Globus pallidus (tissue), 1 donor: ENCODE measurements at places on chromosomes 6 and 20.
A peak's percentile ranks its signal among the peaks of the same experiment; 100 is the strongest.

DNA sequence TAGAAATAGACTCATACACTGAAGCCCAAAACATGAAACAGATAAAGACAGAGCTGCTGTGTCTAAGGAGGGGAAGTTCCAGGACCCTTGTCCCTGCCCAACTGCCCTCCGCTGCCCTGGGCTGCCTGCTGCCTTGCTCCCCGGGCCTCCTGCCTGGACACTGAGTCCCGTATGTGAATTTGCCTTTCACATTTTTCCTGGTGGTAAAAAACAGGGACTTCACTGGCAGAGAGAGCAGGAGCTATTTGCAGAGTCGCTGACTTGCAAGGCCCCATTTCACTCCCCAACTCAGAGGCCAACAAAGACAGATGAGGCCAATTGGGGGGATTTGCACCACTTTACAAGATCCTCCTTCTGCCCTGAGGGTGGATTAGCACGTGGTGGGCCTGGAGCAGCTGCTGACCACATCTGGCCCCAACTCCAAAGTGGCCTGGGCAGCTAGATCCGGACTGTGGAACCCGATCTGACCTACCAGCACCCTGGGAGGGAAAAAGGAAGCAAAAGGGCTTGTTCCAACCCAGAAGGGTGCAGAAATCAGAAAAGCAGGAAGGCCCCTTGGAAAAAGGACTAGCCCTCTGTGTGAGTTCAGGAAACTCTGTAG, 61.4 kb downstream of the NOL4L start:
- no peak for DNase-seq

GRCh38 chr6:66328200-66328599, 621.2 kb upstream of the EYS start:
- DNase-seq = no peak

DNA sequence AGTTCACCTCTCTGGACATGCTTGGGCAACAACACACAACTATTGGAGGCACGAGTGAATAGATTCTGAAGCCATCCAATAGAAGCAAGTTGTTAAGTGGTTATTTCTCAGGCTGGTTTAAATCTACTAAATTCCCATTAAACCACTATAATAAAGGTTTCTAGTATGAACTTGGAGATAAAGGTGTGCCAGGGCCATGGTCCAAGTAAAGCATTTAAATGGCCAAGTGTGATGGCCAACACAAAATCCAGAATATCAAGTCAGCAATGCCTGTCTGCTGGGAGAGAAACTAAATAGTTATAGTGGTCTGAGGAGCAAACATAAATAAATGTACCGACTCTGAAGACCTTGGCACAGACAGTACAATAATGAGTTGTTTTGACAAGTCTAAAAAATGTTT, 294.3 kb upstream of the STXBP5 start:
- DNase-seq = no peak

- DNase-seq = no peak
Observed at GRCh38 chr6:158512809-158513208, 47.1 kb upstream of the TMEM181 start.

- DNase-seq = no peak
Observed at GRCh38 chr6:88920774-88921733, 42.4 kb downstream of the RNGTT start.

GRCh38 chr20:31943052-31943471, 8.8 kb downstream of the PDRG1 start:
- DNase-seq = peak; percentile 31

GRCh38 chr20:62607366-62608217, 34.7 kb upstream of the SLCO4A1 start:
- no peak for DNase-seq

- DNase-seq = no peak
Observed at GRCh38 chr20:61135968-61136367, 116.1 kb upstream of the CDH4 start.

GRCh38 chr20:62716198-62716940, 7.7 kb downstream of the NTSR1 start:
- no peak for DNase-seq

- no peak for DNase-seq
Observed at GRCh38 chr6:101878554-101879276, 485.2 kb downstream of the GRIK2 start.

GRCh38 chr6:4981761-4982160, 22.1 kb downstream of the RPP40 start:
- no peak for DNase-seq

DNA sequence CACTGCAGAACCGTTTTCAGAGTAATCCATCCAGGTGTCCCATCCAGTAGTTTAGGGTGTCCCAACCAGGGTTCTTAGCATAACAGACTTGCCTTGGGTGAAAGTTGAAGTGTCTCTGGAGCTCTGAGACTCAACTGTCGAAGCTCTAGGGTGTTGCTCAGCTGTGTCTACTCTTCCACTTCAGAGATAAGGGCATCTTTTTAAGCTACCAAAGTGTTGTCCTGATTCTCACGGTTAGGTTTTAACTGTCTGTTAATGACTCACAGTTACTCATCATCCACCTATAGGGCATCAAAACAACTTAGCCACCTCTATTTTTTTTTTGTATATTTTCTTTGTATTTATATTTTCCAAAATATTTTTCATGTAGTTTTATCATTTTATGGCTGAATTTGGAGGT, 36.9 kb upstream of the TBX18 start:
- DNase-seq = no peak

GRCh38 chr6:4575714-4576113, 200.5 kb upstream of the CDYL start:
- DNase-seq = no peak

- DNase-seq = no peak
Observed at GRCh38 chr6:130760006-130760405, 67.2 kb upstream of the SMLR1 start.

GRCh38 chr20:25055711-25056495, 2.0 kb downstream of the ACSS1 start:
- DNase-seq = no peak

DNA sequence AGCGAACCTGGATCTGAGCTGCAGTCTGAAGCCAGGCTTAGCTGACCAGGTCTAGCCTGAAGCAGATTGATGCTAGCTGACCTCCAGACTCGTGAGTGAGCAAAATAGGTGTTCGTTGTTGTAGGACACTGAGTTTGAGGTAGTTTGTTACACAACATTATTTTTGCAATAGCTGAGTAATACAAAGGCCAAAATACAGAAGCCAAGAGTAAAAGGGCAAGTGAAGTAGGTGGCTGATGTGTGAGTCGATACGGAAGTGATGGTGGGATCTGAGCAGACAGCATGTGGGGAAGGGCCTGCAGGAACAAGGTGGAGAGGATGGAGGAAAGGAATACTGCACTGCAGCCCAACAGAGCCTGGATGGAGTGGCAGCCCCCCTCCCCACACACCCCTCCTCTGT, 8.5 kb upstream of the SPATS1 start:
- no peak for DNase-seq

DNA sequence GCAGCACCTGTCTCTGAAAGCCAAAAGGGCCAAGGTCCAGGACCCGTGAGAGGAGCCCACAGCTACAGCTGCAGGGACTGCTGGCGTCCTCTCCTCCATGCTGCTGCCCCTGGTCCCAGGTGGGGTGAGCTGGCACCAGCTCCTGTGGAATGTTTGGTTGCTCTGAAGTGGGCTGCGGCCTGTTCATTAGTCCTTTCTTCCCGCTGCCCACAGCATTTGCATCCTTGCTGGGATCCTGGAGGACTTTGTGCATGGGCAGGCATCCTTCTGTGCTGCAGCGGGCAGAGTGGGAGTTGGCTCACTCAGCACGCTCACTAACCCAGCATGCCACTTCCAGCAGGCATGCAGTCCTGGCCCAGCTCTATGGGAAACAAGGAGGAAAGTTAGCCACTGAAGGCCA, 76.4 kb downstream of the DHX35 start:
- no peak for DNase-seq

- no peak for DNase-seq
Observed at GRCh38 chr20:30488941-30489613, 768.4 kb upstream of the DEFB115 start.

DNA sequence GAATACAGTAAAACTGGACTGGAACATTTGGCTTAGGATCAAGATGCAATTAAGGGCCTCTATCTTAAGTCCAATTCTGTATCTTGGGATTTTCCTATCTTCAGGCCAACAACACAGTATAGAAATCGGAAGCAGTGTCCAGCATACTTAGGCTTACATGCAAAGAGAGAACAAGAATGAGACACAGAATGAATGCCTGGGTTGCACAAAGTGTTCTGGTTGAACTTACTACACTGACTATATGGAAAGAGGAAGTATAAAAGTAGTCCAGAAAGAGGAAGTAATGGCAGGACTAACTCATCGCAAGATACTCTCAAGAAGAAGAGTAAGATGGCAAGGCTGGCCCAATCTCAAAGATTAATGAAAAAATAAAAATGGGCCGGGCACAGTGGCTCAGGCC, 87.6 kb downstream of the BTBD9 start:
- DNase-seq = peak; percentile 52

DNA sequence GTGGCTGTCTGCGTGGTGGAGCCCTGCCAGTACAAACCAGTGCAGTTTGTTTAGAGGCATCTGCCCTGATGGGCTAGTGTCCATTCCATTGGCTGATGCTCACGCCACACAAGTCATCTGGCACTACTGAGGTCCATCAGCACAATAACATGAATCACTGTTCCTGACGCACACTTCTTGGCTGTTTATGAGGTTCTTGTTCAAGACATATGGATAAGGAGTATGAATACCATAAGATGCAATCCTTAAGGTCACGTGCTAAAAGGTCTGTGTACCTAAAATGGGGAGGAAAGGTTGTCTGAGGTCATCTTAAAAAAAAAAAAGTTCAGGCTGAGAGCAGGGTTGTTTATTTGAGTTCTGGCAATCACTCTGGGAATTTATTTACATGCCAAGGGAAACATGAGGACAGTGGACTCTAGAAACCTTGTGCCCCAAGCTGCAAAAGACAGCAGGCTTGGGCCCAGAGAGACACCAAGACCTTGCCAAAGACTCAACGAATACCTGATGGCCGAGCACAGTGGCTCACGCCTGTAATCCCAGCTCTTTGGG, 54.1 kb upstream of the SHLD1 start:
- no peak for DNase-seq

- no peak for DNase-seq
Observed at GRCh38 chr6:14920276-14920675, 325.6 kb upstream of the JARID2 start.

DNA sequence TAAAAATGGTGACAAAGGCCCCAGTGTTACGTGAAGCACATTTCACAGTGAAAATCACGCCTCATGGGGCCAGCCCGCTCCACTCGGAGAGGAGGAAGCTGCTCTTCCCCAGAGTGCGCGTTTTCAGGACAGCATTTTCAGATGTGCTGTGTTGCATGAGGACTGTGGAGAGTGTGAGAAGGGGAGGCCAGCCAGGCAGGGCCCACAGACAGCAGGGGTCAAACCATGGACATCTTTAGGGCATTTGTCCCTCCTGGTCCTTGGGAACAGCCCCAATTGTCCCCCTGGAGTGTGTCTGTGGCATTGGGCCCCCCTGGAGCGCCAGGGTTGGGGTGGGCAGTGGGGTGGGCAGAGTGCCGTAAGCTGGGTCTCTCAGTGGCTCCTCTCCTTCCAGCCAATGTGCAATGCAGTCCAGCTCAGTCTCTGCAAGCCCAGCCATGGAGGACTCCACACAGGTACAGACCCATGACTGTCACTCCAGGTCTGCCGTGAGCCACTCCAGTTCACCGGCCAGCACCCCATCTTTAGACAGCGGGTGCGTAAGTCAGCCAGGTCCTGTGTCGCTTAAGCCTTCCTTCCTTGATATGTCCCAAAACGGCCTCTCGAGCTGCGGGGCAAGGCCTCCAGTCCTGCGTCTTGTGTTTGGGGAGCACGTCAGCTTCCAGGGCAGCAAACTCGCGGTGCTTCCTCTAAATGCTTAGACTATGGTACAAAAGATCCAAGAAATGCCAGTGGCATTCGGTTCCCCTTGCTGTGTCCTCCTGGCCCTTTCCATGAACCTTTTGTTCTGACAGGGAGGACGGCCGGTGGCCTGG, 159.3 kb upstream of the AFDN start:
- no peak for DNase-seq

- DNase-seq = no peak
Observed at GRCh38 chr6:52135217-52135616, 47.8 kb upstream of the PKHD1 start.

- DNase-seq = no peak
Observed at GRCh38 chr6:36226438-36227047, 30.0 kb downstream of the BRPF3 start.

GRCh38 chr6:23177806-23178205, 608.4 kb downstream of the HDGFL1 start:
- no peak for DNase-seq

GRCh38 chr20:46035713-46036112, 6.7 kb downstream of the SLC12A5 start:
- no peak for DNase-seq

DNA sequence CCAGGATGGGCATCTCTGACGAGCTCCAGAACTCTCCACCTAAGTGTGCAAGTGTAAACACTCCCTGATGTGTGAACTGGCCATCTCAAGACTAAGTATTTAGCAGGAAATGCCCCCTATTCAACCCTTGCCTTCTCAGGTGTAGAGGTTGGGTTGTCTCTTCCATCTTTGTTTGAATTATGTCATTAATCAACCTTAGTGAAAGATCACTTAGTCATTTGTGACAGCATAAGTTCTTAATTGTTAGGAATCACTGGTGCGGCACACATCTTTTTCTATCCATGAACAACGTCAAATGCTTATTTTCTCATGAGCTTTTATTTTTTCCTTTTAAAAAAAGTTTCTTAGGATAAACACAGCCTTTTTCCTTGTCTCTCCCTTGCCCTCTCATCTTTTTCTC, 151.6 kb downstream of the ESR1 start:
- no peak for DNase-seq

DNA sequence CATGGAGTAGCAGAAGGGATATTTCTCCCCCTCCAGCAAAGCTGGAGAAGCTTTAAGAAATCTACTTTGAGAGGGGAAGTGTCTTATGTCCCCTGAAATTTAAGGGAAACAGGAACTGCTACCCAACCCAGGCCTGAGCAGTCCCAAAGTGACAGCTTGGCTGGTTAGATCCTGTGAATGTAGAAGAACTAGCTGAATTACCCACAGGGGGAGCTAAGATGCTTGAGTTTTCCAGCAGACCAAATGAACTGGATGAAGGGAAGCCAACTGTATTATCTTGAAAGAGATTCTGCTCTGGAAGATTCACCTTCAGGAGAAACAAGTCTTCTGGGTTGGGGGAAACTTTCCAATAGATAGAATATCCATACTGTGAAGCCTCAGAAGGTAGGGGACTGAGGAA, 303.3 kb upstream of the MMS22L start:
- peak; percentile 58 for DNase-seq

GRCh38 chr6:36442103-36442670, 467 bp downstream of the PXT1 start:
- DNase-seq = no peak

- DNase-seq = no peak
Observed at GRCh38 chr6:25498505-25498904, 153.5 kb upstream of the SCGN start.

DNA sequence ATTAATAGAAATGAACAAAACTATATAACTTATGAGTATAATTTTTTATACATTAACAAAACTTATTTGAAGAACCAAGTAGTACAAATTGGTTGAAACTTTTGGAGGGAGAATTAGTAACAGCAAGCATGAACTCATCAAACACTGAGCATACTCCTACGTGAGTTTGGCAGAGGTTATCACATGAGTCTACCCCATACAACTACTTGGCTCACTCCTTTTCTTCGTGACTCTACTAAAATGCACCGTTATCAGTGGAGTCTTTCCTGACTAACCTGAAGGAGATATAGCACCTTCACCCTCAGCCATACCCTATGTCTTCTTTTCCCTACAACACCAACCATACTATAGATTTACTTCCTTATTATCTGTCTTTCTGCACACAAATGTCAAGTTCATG, 794.2 kb downstream of the TFAP2A start:
- DNase-seq = no peak
